ENCODE measurements at places on chromosomes 7 and 10. TPM values are rescaled to one million over a fixed set of nuclear protein-coding genes. Genes with fewer than 3 reads are reported as not detected.

Gene HKDC1
- total RNA-seq, result 19.0 TPM

Gene PTCD1
- 7.6 TPM for total RNA-seq

Gene DENND2A
- total RNA-seq, result 7.4 TPM

Gene CDH23
- total RNA-seq, result 1.4 TPM

Gene HOXA11
- total RNA-seq, result 3.7 TPM

Gene WNT8B
- total RNA-seq, result not detected

Gene THSD7A
- total RNA-seq, result 2.3 TPM

Gene LRMDA
- 2.5 TPM for total RNA-seq

Gene NKX1-2
- total RNA-seq, result not detected

Gene IKZF5
- total RNA-seq, result 7.5 TPM

Gene TMEM130
- total RNA-seq, result 1.5 TPM

Gene RAMP3
- 8.5 TPM for total RNA-seq

Gene IGF2BP3
- total RNA-seq, result 0.24 TPM
